Endodermal cell (in vitro differentiated cells): ENCODE measurements at places on chromosomes 12 and 14. TPM values are rescaled to one million over a fixed set of nuclear protein-coding genes. Genes with fewer than 3 reads are reported as not detected.

DNA sequence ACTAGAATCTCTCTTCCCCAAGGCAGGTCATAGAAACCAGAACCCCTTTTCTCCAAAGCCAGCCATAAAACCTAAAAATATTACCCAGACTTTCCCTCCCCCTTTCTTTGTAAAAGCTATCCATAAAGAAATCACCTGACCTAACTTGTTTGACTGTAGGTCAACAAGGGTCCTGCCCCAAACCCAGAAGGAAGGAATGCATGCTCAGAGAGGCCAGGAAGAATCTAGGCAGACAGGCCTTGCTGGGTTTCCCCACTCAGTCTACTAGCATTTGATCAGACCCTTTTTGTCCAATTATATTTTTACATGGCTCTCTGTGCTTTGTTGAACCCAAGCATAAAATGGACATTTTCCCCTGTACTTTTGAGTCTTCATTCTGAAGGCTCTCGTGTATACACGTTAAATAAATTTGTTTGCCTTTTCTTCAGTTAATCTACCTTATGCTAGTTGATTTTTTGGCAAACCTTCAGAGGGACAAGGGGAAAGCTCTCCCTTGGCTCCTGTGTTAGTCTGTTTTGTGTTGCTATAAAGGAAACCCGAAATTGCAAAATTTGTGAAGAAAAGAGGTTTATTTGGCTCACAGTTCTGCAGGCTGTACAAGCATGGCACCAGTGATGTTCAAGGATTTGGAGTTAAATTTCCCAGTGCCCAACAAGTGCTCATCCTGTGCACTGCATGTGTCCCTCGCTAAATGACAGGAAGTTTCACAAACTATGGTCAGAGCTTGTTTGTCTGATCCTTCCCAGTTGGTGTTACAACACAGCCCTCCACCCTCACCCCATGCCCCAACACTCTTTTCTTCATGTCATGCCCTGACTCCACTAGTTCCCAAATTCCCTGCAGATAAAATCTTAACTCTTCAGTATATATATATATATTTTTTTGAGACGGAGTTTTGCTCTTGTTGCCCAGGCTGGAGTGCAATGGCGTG lies 14.2 kb upstream of the RASSF3 start:
- H3K4me3 ChIP-seq, result no peak overlapping the region
- no peaks in the 10 kb centered on the region for H3K4me1 ChIP-seq
- DNase-seq, result peak; percentile 21
- H3K36me3 ChIP-seq, result no peaks in the 10 kb centered on the region

DNA sequence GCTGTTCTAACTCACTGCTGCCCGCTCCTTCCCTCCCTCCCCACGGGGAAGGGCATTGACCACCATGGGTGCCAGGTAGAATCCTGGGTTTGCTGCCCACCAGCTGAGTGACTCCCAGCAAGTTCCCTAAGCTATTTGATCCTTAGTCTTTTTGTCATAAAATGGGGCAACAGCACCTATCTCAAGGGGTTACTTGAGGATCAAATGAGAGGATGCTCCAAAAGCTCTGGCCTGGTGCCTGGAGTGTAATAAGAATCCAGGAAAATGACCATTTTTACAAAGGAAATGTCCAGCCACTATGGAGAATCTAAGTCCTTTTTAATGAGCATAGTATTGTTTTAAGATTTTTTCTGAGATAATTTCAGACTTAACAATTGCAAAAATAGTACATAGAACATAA lies 61.4 kb upstream of the CMKLR1 start:
- H3K4me1 ChIP-seq, result no peaks in the 10 kb centered on the region
- DNase-seq, result no peak
- H3K27me3 ChIP-seq, result no peaks in the 10 kb centered on the region

DNA sequence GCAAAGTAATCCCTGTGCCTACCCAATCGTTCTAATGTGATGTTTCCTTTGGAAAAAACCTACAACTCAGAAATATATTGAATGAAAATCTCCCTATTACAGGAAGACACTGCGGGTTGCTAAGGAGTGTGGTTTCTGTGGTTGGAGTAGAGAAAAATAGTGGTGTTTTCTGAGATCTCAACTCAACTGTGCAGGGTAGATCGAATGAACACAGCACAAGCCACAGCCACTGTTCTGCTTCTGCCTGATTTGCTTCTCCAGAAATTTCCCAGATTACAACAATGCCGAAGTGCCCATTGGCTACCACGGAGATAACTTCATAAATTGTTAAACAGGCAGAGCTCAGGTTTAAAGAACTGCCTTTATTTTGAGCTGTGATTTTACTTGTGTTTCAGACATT lies 480.4 kb downstream of the DIO2 start:
- H3K36me3 ChIP-seq, result no peaks in the 10 kb centered on the region
- no peak overlapping the region for H3K4me3 ChIP-seq
- DNase-seq, result no peak
- no peaks in the 10 kb centered on the region for H3K27me3 ChIP-seq
- peak overlapping the region; percentile 40 for H3K27ac ChIP-seq

DNA sequence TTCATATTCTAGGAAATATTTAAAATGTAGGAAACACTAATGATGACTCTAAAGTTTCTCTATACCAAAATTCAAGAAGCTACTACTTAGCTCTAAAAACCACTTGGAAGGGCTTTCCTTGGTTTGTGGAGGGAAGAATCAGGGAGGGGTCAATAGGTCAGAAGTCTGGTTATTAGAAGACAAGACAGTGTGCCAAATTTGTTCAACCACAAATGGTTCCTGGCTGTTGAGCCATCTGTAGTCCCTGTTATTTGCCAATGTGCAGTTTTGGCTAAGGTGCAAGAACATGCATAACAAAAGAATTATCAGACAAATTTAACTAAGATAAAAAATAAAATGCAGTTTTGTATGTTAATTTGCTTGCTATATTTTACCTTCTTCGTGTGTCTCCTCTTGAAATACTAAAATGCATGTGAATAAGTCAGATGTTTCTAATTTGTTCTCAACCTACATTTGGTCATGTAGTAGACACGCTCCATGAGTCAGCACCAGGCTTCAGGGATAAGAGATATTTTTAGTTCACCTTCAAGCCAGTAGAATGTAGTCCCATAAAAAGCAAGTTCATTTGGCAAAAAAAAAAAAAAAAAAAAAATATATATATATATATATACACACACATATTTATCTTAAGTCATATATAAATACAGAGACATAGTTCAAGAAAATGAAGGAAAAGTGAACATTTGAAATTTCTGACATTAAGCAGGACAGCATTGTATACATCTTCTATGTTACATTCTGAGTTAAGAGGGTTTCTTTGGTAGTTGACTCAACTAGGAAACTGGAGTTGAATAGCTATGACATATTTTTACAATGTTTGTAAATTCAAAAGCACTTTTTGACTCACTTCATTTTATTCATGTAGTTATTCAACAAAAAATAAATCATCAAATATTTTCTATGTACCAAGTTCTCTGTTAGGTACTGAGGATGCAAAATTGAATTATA lies 123.3 kb downstream of the KCNC2 start:
- no peaks in the 10 kb centered on the region for H3K4me1 ChIP-seq
- H3K4me3 ChIP-seq, result no peak overlapping the region
- H3K27ac ChIP-seq, result no peak overlapping the region
- H3K36me3 ChIP-seq, result no peaks in the 10 kb centered on the region
- no peak for DNase-seq

DNA sequence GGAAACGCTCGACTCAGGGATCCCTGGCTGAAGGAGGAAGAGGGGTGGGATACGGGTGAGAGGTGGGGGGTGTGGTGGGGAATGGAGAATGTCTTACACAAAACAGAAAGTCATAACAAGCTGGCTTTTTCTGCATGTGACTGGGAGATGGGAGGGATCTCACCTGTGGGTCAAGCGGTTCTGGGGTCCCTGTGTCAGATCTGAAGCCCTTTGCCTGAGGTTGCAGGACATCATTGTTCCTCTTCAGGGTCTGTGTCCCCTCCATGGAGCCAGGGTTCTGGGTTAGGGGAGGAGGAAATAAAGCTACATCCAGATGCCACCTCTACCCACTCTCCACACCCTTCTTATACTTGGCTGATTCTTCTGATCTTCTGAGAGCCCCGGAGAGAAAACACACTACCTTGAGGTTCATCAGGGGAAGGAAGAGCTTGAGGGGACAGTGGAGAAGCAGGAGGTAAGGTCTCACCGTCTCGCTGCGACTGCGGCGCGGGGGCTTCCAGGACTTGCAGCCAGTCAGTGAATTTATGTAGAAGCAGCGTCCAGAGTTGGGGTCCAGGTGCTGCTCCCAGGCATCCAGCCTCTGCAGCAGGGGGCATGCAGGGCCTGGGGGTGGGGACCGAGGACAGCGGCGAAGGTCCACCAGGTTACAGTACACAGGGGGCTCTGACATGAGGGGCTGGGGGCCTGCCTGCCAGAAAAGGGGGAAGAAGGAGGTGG lies 2.5 kb downstream of the ARHGAP9 start:
- H3K4me1 ChIP-seq, result no peaks in the 10 kb centered on the region
- H3K4me3 ChIP-seq, result no peak overlapping the region
- no peak overlapping the region for H3K27ac ChIP-seq

- H3K27ac ChIP-seq, result peak overlapping the region; percentile 96
- H3K36me3 ChIP-seq, result peaks cover 44% of the 10 kb centered on the region
- H3K4me1 ChIP-seq, result peaks cover 17% of the 10 kb centered on the region
- DNase-seq, result peak; percentile 93
- H3K27me3 ChIP-seq, result no peaks in the 10 kb centered on the region
Measured at GRCh38 chr14:21093769-21094681, 4.4 kb downstream of the ZNF219 start.

DNA sequence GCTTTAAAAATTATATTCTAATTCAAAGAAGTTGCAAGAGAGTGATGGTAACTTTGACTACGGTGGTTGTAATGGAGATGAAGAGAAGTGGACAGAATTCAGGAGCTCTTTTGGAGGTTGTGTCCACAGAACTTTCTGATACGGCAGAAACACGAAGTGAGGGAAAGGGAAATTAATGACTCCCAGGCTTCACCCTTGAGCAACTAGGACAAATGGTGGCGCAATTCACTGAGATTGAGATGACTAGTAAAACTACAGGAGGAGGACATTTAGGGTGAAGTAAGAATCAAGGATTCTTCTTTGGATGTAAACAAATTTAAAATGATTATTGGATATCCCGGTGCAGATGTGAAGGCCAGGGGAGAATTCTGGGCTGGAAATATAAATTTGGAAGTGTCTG lies 212.6 kb downstream of the PTPRO start:
- no peak for DNase-seq
- H3K27me3 ChIP-seq, result no peaks in the 10 kb centered on the region
- no peaks in the 10 kb centered on the region for H3K36me3 ChIP-seq
- no peak overlapping the region for H3K4me3 ChIP-seq

DNA sequence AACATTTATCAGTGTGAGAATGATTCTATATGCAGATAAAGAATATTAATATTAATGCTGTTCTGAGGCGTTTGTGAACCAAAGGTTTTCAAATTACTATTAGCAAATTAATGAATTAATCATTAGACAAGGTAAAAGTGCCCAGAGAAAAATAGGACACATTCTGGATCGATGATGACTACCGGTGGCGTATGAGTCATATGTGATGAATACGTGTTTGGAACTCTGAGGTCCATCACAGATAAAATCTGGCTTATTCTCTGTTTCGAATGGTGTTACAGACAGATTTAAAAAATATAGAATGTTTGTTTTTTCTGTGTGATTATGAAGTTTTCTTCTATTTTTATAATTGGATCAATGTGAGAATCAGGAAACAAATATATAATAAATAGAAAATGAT lies 79.2 kb upstream of the RTL1 start:
- H3K4me3 ChIP-seq, result no peak overlapping the region
- no peaks in the 10 kb centered on the region for H3K36me3 ChIP-seq
- no peaks in the 10 kb centered on the region for H3K4me1 ChIP-seq
- H3K27ac ChIP-seq, result no peak overlapping the region
- no peak for DNase-seq

- DNase-seq, result peak; percentile 90
- peaks cover 25% of the 10 kb centered on the region for H3K36me3 ChIP-seq
Measured at GRCh38 chr14:60094306-60094897, 2.7 kb downstream of the PCNX4 start.

GRCh38 chr14:68790644-68791077 lies 2.2 kb downstream of the ZFP36L1 start:
- H3K36me3 ChIP-seq, result peaks cover 33% of the 10 kb centered on the region
- DNase-seq, result peak; percentile 52
- peak overlapping the region; percentile 94 for H3K4me3 ChIP-seq
- H3K27ac ChIP-seq, result no peak overlapping the region
- H3K27me3 ChIP-seq, result no peaks in the 10 kb centered on the region

DNA sequence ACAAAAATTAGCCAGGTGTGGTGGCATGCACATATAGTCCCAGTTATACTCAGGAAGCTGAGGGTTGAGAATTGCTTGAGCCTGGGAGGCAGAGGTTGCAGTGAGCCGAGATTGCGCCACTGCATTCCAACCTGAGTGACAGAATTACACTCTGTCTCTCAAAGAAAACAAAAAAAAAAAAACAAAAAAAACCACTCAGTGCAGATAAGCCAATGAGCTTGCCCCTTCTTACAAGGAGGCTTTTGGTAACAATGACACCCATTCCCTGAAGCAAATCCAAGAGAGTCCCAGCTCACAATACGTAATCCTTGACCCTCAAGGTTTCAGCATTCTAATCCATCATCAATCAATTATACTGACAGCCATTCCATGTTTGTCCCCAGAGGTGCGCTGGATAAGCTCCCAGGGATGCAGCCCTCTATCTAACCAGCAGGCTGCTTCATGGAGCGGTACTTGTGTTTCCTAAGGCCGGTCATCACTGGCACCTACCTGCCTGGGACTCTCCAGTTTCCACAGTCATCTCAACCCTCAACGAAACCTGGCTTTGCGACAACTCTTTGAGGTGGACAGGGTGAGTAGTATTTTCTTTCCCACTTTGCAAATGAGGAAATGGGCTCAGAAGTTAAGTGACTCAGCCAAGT lies 12.4 kb downstream of the GCN1 start:
- peak; percentile 60 for DNase-seq
- H3K4me1 ChIP-seq, result no peaks in the 10 kb centered on the region
- H3K27me3 ChIP-seq, result no peaks in the 10 kb centered on the region
- peaks cover 87% of the 10 kb centered on the region for H3K36me3 ChIP-seq
- H3K27ac ChIP-seq, result no peak overlapping the region

DNA sequence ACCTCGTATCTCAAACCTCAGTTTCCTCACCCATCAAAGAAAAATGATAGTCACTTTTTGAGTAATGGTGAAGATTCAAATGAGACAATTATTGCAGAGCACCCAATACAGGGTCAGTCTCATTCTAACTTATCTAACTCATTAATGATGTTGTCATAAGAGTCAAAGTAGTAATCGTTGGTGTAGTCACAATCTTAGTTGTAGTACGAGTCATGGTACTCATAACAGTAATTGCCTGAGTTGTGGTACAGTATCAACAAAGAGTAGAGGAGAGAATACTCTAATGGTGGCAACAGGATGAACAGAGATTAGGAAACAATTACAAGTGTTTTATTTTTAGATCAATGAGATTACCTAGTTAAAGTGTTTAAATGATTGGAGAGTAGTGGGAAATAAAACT lies 93.6 kb upstream of the TMTC2 start:
- DNase-seq, result no peak
- H3K27me3 ChIP-seq, result no peaks in the 10 kb centered on the region

GRCh38 chr12:18992336-18992735 lies 137.2 kb upstream of the PLEKHA5 start:
- H3K27me3 ChIP-seq, result no peaks in the 10 kb centered on the region
- H3K4me1 ChIP-seq, result no peaks in the 10 kb centered on the region
- no peaks in the 10 kb centered on the region for H3K36me3 ChIP-seq
- H3K27ac ChIP-seq, result no peak overlapping the region
- no peak overlapping the region for H3K4me3 ChIP-seq
- DNase-seq, result no peak

- no peaks in the 10 kb centered on the region for H3K27me3 ChIP-seq
- no peak overlapping the region for H3K4me3 ChIP-seq
- H3K36me3 ChIP-seq, result no peaks in the 10 kb centered on the region
- peak overlapping the region; percentile 8 for H3K27ac ChIP-seq
- DNase-seq, result no peak
Measured at GRCh38 chr12:123049398-123050240, 69.1 kb downstream of the ARL6IP4 start.

Gene RITA1
- total RNA-seq, result 13.8 to 20.5 TPM (median 20.3 TPM) in 3 replicates

Gene FLRT2
- total RNA-seq, result 33.7 to 42.3 TPM (median 36.4 TPM) in 3 replicates

Gene SCN8A
- 4.9 to 9.5 TPM (median 8.8 TPM) in 3 replicates for total RNA-seq

Gene NFATC4
- total RNA-seq, result 24.8 and 25.0 TPM in 2 replicates

Gene ADSS1
- 12.0 and 15.8 TPM in 2 replicates for total RNA-seq
